IPS DF 6.9 (cell line): ENCODE measurements at places on chromosomes 12 and 14.

- DNase-seq, result no peak
- peaks cover 3% of the 10 kb centered on the region for H3K4me1 ChIP-seq
- no peaks in the 10 kb centered on the region for H3K27me3 ChIP-seq
- no peak overlapping the region for H3K27ac ChIP-seq
- H3K36me3 ChIP-seq, result no peaks in the 10 kb centered on the region; the same call in 1 of the 2 replicates
These were observed 46.3 kb upstream of the BCL11B start for GRCh38 chr14:99318091-99318958.

DNA sequence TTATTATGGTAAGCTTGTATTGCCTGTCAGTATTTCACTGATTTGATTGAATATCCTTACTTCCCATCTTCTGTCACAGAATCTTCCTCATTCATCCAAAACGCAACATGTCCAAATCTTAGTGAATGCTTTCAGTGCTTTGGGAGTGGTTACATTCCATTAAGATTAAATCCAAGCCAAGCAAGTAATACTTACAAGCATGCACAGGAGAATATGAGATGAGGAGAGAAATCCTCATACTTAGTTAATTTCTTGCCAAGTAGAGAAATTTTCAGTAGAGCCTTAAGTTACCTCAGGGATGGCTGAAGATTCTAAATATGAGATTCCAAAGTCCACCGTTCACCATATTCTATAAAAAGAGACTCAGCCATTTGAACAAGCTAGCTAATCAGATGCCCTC, 316.0 kb downstream of the RAD51B start:
- no peak for DNase-seq
- H3K4me3 ChIP-seq, result no peak overlapping the region

- DNase-seq, result no peak
- no peaks in the 10 kb centered on the region for H3K27me3 ChIP-seq
These were observed 126.5 kb upstream of the NTF3 start for GRCh38 chr12:5305425-5305824.

DNA sequence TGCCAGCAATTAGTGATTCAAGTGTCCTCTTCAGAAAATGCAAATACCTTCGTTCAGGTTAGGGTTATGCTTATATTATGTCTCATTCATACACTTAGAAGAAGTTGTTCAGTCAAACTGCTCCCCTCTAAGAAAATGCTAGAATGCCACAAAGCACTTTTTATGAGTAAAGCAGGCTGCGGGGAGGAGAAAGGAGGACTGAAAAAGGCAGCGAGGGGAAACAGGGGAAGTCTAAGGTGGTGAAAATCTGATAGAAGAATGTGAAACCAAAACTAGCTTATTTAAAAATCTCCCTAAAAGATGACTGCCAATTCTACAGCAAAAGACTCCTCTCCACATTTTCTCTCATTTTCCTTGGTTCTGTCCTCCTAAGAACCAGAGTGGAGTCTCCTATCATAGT, 70.1 kb downstream of the PRKD1 start:
- no peaks in the 10 kb centered on the region for H3K27me3 ChIP-seq
- no peak overlapping the region for H3K4me3 ChIP-seq
- no peak for DNase-seq
- no peaks in the 10 kb centered on the region for H3K36me3 ChIP-seq
- H3K4me1 ChIP-seq, result no peaks in the 10 kb centered on the region

DNA sequence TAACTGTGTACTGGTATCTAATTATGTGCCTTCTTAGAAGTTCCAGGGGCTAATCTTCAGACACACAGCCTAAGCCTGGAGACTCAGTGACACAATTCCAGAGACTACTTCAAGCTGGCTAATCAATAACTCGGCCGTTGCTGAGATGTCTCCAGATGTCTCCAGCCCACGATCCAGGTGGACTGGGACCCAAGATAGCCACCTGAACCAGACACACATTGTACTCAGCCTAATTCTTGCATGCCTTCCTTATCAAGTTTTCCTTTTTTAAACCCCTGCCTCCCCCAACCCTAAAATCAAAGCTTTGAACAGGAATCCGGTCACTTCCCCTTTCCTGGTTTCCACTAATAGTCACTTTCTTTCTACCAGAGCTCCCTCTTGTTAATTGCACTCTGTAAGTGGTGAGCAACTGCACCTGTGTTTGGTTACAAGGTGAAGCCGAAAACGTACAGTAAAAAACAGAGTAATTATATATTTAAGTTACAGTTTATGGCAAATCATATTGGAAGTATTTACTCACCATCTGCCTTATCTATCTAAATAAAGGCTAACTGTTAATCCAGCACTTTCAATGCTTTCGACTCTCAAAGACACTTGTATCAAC, 39.8 kb upstream of the PTGDR start:
- DNase-seq, result no peak
- H3K4me3 ChIP-seq, result no peak overlapping the region
- H3K27ac ChIP-seq, result no peak overlapping the region
- no peaks in the 10 kb centered on the region for H3K4me1 ChIP-seq
- no peaks in the 10 kb centered on the region for H3K27me3 ChIP-seq
- H3K36me3 ChIP-seq, result no peaks in the 10 kb centered on the region

- H3K36me3 ChIP-seq, result no peaks in the 10 kb centered on the region
- no peak overlapping the region for H3K27ac ChIP-seq
- no peaks in the 10 kb centered on the region for H3K27me3 ChIP-seq
- no peak for DNase-seq
These were observed 167.5 kb upstream of the FKBP4 start for GRCh38 chr12:2627076-2627834.

DNA sequence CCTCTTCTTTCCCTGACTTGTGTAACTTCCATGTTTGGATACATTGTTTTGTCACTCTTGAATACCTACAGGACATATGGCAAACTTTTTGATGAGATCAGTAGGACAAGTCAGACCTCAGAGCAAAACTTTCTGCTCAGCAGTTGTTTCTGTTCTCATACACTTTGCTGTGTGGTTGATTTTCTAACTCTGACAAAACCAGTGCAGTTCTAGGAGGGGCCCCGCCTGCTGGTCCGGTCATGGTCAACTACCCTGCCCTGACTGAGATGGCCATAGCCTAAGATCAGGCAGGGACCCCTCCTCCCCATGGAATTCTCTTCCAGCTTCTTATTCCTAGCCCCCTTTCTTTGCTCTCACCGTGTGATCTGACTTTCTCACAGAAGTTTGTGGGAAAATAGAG, 92.8 kb downstream of the OTOGL start:
- H3K27me3 ChIP-seq, result no peaks in the 10 kb centered on the region
- DNase-seq, result no peak
- H3K4me3 ChIP-seq, result no peak overlapping the region
- H3K27ac ChIP-seq, result no peak overlapping the region

- DNase-seq, result no peak
- H3K36me3 ChIP-seq, result no peaks in the 10 kb centered on the region
- H3K27me3 ChIP-seq, result no peaks in the 10 kb centered on the region
- H3K27ac ChIP-seq, result no peak overlapping the region
These were observed 22.4 kb upstream of the DIO3 start for GRCh38 chr14:101538878-101539277.

DNA sequence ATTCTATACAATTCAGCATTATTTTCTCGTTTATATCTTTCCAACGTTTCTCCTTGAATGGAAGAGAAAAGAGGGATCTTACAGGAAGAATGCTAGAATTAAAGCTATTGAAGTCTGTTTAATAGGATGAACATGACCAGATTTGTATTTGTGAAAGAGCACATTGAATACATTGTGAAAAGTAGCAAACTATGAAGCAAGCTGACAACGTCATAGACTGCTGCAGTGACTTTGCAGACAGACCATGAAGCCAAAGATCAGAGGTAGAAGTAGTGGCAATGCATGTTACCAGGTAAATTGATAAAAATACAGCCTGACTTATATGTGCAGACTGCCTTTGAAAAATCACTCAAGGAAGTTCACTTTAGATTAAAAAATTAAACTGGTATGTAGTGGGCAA, 146.1 kb downstream of the RASSF9 start:
- H3K4me1 ChIP-seq, result no peaks in the 10 kb centered on the region
- no peak overlapping the region for H3K27ac ChIP-seq
- no peaks in the 10 kb centered on the region for H3K36me3 ChIP-seq
- no peak overlapping the region for H3K4me3 ChIP-seq
- no peak for DNase-seq

DNA sequence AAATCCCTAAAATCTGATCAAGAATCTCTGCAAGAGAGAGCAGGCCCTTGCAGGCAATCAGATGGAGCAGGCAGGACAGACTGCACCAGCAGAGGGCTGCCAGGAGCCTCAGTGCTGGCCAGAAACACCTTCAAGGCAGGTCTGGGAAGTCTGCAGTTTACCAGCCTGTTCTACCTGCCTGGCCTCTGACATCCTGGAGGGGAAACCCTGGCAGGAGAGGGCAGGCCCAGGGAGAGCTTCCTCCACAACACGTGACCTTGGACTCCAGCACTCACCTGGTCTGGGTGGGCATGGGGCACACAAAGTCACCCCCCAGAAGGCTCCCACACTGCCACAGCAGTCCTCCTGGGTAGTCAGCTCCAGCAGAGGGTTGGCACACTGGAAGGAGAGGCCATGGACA, 56.0 kb downstream of the ISCA2 start:
- no peak for DNase-seq
- no peak overlapping the region for H3K27ac ChIP-seq
- H3K4me3 ChIP-seq, result no peak overlapping the region
- no peaks in the 10 kb centered on the region for H3K27me3 ChIP-seq
- H3K36me3 ChIP-seq, result no peaks in the 10 kb centered on the region
- 0 out of 2 replicates have a peak, but pooled peaks cover 6% of the 10 kb centered on the region for H3K4me1 ChIP-seq

GRCh38 chr14:23468704-23469126, 788 bp upstream of the NGDN start:
- no peak overlapping the region; the same call in 1 of the 2 replicates for H3K4me3 ChIP-seq
- H3K27ac ChIP-seq, result no peak overlapping the region
- H3K27me3 ChIP-seq, result no peaks in the 10 kb centered on the region
- DNase-seq, result no peak
- H3K36me3 ChIP-seq, result peaks cover 4% of the 10 kb centered on the region

DNA sequence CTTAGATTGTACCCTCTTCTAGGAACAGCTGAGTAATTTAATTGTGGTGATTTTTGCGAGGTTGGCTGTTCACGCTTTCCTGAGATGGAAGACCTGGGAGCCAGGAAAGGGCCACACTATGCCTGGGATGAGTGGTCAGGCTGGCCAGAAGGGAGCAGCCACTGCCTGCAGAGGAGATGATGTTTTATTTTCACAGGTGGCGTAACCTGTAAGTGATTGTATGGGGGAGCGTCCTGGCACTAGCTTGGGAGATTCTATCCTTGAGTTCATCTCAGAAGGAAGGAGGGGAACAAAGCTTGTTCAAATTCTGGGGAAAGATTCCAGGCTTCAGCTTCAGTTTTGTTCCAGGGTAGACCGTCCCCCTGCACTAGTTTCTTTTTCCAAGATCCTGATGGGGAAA, 1.2 kb downstream of the RPH3A start:
- peaks cover 11% of the 10 kb centered on the region; the same call in 1 of the 2 replicates for H3K27me3 ChIP-seq
- no peak for DNase-seq
- H3K27ac ChIP-seq, result no peak overlapping the region
- H3K4me3 ChIP-seq, result no peak overlapping the region
- no peaks in the 10 kb centered on the region for H3K36me3 ChIP-seq
- peaks cover 1% of the 10 kb centered on the region; the same call in 1 of the 2 replicates for H3K4me1 ChIP-seq

DNA sequence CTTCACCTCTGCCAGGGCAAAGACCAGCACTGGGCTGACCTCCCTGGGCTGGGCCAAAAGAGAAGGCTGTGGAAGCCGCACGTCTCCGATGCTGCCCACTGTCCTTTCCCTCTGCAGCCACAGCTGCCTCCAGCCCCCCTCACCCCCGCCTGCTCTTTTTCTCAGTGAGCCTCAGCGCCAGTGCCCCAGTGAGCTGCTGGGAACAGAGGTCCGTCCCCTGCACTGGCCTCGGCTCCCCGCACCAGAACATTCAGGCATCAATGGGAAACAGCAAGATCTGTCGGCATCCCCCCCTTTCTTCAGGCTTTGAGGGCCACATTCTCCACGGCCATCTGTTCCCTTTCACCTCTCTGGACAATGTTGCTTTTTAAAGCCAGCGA, 398.1 kb downstream of the ZFP36L1 start:
- no peaks in the 10 kb centered on the region for H3K36me3 ChIP-seq
- peaks cover 5% of the 10 kb centered on the region for H3K4me1 ChIP-seq
- no peak overlapping the region for H3K4me3 ChIP-seq
- DNase-seq, result no peak
- H3K27ac ChIP-seq, result no peak overlapping the region
- no peaks in the 10 kb centered on the region for H3K27me3 ChIP-seq

GRCh38 chr12:130719263-130719859, 3.3 kb upstream of the RIMBP2 start:
- H3K4me1 ChIP-seq, result no peaks in the 10 kb centered on the region
- no peak overlapping the region for H3K4me3 ChIP-seq
- DNase-seq, result no peak
- H3K27me3 ChIP-seq, result no peaks in the 10 kb centered on the region

- H3K4me1 ChIP-seq, result no peaks in the 10 kb centered on the region
- H3K27ac ChIP-seq, result no peak overlapping the region
- DNase-seq, result no peak
- no peaks in the 10 kb centered on the region for H3K36me3 ChIP-seq
- no peak overlapping the region for H3K4me3 ChIP-seq
These were observed 185.1 kb downstream of the ATXN7L3B start for GRCh38 chr12:74722709-74723108.

GRCh38 chr12:44158746-44159145, 322.9 kb downstream of the TMEM117 start:
- H3K36me3 ChIP-seq, result no peaks in the 10 kb centered on the region
- no peaks in the 10 kb centered on the region for H3K27me3 ChIP-seq
- DNase-seq, result no peak
- H3K27ac ChIP-seq, result no peak overlapping the region
- H3K4me3 ChIP-seq, result no peak overlapping the region

- no peak overlapping the region for H3K4me3 ChIP-seq
- H3K27ac ChIP-seq, result no peak overlapping the region
- H3K27me3 ChIP-seq, result no peaks in the 10 kb centered on the region
These were observed 56.9 kb downstream of the CDC42BPB start for GRCh38 chr14:103000291-103000921.

DNA sequence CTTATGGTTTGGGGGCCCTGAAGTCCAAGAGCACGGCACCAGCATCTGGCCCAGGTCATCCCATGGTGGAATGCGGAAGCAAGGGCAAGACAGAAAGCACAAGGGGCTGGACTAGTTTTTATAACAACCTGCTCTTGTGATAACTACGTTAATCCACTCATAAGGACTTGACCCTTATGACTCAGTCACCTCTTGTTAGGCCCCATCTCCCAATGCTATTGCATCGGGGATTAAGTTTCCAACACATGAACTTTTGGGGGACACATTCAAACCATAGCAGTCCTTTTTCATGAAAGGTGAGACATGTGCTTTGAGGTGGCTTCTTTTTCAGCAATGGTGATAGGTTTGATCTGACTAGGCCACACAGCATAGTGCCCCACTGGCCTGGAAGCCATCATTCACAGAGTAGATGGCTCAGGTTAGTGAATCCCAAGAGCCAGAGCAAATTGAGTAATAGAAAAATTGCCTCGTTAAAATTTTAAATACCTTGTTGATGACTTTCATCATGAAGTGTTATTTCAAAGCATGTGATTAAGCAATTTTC, 12.1 kb downstream of the FRMD6 start:
- no peak overlapping the region for H3K27ac ChIP-seq
- H3K4me1 ChIP-seq, result peaks cover 3% of the 10 kb centered on the region
- no peak for DNase-seq
- no peaks in the 10 kb centered on the region for H3K36me3 ChIP-seq
- H3K4me3 ChIP-seq, result no peak overlapping the region
- H3K27me3 ChIP-seq, result no peaks in the 10 kb centered on the region
